ENCODE measurements at places on chromosomes 5 and 9. TPM values are rescaled to one million over a fixed set of nuclear protein-coding genes. Genes with fewer than 3 reads are reported as not detected.

Gene LEAP2
- 1.5 TPM for total RNA-seq

Gene IRF1
- 55.6 TPM for total RNA-seq

Gene RALGPS1
- total RNA-seq: 25.2 TPM

Gene PCDHGA2
- 4.7 TPM for total RNA-seq

Gene LCN9
- total RNA-seq: not detected

Gene DMRT3
- not detected for total RNA-seq

Gene IL9
- not detected for total RNA-seq

Gene PLCXD3
- total RNA-seq: 11.7 TPM

- H3K27ac ChIP-seq: no peak overlapping the region
- no peak for DNase-seq
- H3K4me3 ChIP-seq: no peak overlapping the region
- H3K36me3 ChIP-seq: no peaks in the 10 kb centered on the region
Measured at GRCh38 chr5:95235439-95235982, 49.4 kb downstream of the MCTP1 start.

DNA sequence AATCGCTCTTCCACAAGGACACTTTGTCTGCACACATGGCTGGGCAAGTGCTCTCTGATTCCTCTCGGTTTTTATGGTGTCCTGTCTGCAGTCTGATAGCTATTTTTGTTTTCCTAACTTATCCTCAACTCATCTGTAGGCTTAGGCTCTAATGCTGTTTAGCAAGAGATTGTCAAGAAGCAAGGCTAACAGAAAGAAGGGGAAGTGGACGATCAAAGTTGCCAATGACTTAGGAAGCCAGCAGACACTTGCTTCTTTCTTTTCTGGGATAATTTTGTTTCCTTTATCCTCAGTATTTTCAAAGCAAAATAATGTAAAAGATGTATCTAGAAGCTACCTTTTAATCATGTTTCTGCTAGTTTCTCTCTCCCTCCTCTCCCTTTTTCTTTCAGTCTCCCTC lies 130.7 kb downstream of the PRKACG start:
- DNase-seq: no peak
- H3K4me1 ChIP-seq: no peaks in the 10 kb centered on the region
- H3K4me3 ChIP-seq: no peak overlapping the region
- no peak overlapping the region for H3K27ac ChIP-seq

GRCh38 chr5:143241892-143242291 lies 161.6 kb downstream of the NR3C1 start:
- no peaks in the 10 kb centered on the region for H3K27me3 ChIP-seq
- H3K4me3 ChIP-seq: no peak overlapping the region
- no peak overlapping the region for H3K27ac ChIP-seq

DNA sequence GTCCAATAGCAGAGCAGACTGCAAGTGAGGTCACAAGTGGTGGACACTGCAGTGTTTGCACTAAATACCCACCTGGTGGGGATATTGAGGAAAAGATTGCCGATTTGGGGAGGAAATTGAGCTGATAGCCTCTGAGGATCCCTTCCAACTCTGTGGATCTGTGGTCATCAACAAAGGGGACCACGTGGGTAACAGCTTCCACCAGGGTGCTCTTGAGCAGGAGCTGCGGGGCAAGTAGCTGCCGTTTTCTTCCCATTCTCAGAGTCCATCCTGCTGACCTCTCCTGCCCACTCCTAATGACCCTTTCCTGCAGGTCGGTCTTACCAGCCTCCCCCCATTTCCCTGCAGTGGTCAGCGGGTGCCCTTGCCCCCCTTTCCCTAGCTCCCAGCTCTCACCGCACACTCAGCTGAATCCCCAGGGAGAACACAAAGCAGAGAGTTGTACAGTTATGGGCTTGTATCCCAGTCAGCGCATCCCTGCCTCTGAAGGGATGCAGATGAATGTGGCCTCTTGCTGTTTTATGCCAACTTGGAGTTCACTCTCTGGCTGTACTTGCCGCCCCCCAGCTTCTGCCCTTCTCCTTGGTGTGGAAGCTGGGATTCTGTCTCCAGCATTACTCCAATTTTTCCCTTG lies 18.0 kb downstream of the DAPK1 start:
- H3K27me3 ChIP-seq: no peaks in the 10 kb centered on the region
- no peak overlapping the region for H3K4me3 ChIP-seq
- H3K4me1 ChIP-seq: no peaks in the 10 kb centered on the region
- no peak overlapping the region for H3K27ac ChIP-seq
- no peaks in the 10 kb centered on the region for H3K36me3 ChIP-seq

DNA sequence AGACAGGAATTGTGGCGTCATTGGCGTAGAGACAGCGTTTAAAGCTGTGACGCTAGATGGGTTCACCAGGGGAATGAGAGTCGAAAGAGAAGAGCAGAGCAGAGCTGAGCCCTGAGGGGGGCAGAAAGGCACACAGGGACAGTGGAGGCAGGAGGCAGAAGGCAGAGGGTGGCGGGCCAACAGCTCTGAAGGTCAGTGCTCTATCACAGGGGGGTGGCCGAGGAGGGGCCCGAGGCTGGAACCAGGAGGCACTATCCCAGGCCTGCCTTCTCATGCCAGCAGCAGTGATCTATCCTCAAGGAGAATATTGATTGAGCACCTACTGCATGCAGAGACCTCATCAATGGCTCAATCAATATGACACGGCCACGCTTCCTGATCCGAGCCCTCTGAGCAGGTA lies 132.4 kb downstream of the KCNIP1 start:
- H3K27ac ChIP-seq: no peak overlapping the region
- H3K27me3 ChIP-seq: no peaks in the 10 kb centered on the region
- H3K36me3 ChIP-seq: no peaks in the 10 kb centered on the region
- no peak for DNase-seq
- H3K4me1 ChIP-seq: no peaks in the 10 kb centered on the region

DNA sequence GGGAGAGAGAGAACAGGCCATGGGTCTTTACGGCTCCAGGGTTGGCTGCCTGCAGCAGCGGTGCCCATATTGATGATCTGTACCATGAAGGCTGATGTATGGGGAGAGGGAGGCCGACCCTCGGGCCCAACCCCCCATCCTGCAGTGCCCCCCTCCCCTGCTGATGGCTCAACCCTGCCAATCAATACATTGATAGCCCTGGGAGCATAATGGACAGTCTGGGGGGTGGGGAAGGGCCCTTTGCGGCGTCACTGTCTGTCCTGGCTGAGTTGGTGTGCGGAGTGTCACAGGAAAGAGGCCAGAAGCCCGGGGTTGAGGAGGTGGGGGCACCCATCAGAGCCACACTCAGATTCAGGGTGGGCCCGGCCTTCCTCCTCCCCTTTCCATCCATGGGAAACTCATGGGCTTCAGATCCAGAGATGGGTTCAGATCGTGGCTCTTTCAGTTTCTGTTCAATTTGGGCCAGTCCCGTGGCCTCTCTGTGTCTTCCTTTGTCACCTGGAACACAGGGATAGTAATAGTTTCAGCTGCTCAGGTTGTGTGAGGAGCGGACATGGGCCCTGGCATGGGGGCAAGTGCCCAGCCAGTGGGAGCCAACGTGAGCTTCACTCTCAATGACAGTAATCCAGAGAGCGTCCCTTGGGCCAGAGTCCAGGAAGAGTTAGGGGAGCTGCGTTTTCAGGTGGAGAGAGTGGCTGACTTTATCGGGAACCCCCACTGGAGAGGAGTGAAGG lies 9.5 kb downstream of the FGF18 start:
- no peaks in the 10 kb centered on the region for H3K36me3 ChIP-seq
- no peaks in the 10 kb centered on the region for H3K4me1 ChIP-seq
- H3K27ac ChIP-seq: no peak overlapping the region
- H3K4me3 ChIP-seq: no peak overlapping the region
- H3K27me3 ChIP-seq: no peaks in the 10 kb centered on the region

DNA sequence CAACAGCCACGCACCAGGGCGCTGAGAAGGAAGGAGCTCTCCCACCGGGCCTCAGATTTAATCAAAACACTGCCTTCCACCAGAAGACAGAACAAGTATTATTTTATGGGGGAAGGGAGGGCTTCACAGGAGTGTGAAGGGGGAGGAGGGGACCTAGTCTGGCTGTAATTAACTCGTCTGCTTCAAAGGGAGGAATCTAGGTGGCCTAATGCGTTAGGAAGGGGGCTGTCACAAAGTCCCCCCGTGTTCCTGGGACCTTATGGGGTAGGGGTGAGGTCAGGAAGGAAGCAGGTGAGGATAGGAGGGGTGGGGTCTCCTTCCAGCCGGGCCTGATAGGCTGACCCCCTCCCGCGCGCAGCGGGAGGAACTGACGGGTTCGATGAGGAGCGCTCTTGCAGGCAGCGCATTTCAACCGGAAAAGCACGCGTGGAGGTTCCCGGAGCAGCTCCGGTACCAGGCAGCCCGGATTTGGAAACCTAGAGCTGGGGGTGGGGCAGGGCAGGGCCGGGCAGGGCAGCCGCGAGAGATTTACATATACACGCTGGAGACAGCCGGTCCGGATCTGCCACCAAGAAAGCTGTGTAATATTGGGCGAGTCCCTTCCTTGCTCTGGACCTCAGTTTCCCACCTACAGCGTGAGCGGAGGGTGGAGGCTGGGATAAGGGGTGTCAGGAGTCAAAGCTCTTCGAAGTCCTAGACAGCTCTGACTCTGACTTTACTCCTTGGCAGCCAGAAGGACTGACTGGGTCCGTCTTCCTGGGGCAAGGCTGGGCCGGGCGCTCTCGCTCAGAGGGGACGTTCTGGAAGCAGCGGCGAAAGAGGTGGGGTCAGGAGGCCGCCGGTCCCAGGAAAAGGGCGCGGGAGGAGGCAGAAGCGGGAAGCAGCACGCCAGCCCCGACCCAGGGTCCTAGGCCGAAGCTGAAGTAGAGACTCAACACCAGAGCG lies 1.8 kb downstream of the SHB start:
- peaks cover 23% of the 10 kb centered on the region for H3K4me1 ChIP-seq
- peak; percentile 91 for DNase-seq
- H3K27me3 ChIP-seq: no peaks in the 10 kb centered on the region
- H3K36me3 ChIP-seq: no peaks in the 10 kb centered on the region
- H3K4me3 ChIP-seq: peak overlapping the region; percentile 89

DNA sequence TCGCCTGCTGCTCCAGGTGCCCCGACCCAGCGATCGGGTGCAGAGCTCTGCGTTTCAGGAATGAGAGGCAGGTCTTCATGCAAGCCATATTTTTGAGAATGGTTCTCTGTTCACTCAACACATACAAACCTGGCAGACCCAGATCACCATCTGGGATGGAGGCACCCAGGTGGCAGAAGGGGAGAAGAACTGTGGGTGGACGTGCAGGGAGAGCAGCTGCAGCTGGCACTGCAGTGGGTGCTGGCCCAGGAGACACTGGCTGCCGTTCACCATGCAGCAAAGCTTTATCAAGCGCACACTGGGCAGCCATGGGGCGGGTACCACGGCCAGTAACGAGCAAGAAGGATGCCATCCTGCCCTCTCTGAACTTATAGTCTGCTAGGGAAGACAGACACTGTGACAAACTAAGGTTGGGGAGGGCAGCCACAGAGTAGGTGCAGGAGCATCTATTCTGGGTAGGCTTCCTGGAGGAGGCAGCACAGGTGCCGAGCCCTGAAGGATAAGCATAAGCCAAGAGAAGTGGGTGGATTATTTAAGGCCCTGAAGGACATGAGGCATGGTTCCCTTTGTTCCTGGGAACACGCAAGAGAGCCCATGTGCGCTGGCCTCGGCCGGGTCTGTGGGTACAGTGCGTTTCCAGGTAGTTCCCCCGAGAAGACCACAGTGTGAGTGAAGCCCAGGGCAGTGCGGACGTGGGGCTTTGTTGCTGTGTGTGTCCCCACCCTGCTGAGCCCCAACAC lies 46.2 kb upstream of the FCN2 start:
- H3K36me3 ChIP-seq: no peaks in the 10 kb centered on the region
- no peak for DNase-seq

GRCh38 chr9:89505911-89506310 lies 8.0 kb upstream of the SEMA4D start:
- no peak overlapping the region for H3K4me3 ChIP-seq
- peaks cover 18% of the 10 kb centered on the region for H3K4me1 ChIP-seq
- H3K27me3 ChIP-seq: no peaks in the 10 kb centered on the region
- H3K27ac ChIP-seq: peak overlapping the region; percentile 72

- H3K27ac ChIP-seq: no peak overlapping the region
- no peaks in the 10 kb centered on the region for H3K36me3 ChIP-seq
- no peaks in the 10 kb centered on the region for H3K27me3 ChIP-seq
- H3K4me1 ChIP-seq: no peaks in the 10 kb centered on the region
- no peak overlapping the region for H3K4me3 ChIP-seq
Measured at GRCh38 chr5:3026099-3026498, 274.6 kb upstream of the IRX2 start.

DNA sequence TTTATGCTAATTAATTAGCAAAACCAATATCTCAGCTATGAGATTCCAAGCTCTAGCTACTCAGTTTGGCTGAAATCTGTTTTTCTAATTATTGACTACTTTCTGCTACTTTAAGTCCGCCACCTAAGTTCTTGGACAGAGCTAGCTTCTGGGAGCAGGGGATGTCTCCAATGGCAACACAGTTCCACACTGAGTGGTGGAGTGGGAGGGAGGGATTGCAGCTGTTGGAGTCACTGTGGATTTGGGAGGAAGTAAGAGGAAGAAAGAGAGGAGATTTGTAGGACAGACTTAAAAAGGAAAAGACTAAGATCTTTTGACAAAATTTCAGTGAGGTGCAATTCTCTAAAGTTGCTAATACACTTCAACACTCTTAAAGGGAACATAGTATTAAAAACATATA lies 450.8 kb downstream of the NFIB start:
- H3K4me3 ChIP-seq: no peak overlapping the region
- no peaks in the 10 kb centered on the region for H3K4me1 ChIP-seq
- H3K36me3 ChIP-seq: no peaks in the 10 kb centered on the region
- H3K27ac ChIP-seq: no peak overlapping the region
- H3K27me3 ChIP-seq: no peaks in the 10 kb centered on the region
- DNase-seq: no peak

DNA sequence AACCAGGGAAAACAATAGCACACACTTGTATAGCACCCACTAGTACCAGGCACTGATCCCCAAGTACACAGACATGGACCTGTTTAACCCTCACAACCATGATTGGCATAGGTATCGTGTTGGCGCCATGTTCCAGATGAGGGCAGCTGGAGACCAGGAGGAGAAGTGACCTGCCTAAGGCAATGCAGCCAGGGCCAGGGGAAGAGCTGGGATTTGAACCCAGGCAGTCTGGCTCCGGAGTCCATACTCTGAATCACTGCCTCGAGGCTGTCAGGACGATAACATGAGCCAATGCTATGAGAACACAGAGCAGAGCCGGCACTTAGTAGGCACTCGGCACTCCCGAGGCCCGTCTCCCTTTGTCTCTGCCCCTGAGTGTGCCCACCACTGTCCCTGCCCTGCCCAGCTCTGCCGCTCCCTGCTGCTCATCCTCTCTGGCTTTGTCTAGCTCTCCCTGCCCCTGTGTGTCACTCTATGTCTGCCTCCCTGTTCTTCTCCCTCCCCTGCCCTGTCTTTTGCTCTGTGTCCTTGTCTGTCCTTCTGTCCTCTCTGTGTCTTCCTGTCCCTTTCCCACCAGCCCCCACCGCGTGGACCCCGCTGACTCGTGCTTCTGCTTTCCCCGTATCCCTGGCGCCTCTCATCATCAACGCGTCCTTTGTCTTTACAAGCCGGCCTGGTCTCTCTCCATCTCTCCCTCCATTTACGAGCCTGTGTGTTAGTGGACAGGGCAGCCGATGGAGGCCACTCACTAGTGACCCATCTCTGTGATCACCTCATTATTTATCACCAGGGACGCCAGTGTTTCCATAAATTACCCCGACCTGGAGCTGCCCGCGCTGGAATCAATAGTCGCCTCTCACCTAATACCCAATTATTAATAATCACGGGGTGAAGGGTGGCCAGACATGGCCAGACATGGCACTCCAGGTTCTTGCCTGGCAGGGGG lies 99.4 kb upstream of the MVB12B start:
- no peak for DNase-seq
- no peak overlapping the region for H3K27ac ChIP-seq
- no peak overlapping the region for H3K4me3 ChIP-seq
- no peaks in the 10 kb centered on the region for H3K4me1 ChIP-seq

Data from kidney (tissue), 22 donors.